T-helper 2 cell treated with Interferon-gamma antibody and Interleukin-4, amounts not matched to agents 100 ng/mL and 5 ng/mL, for 36 hours (primary cell): ENCODE measurements at places on chromosomes 12 and 14. TPM values are rescaled to one million over a fixed set of nuclear protein-coding genes. Genes with fewer than 3 reads are reported as not detected.

Gene TMEM253
- not detected in 2 replicates for total RNA-seq

Gene LTBR
- 0.14 and 0.20 TPM in 2 replicates for total RNA-seq

Gene AMIGO2
- total RNA-seq, result 5.1 and 5.3 TPM in 2 replicates

Gene LUM
- total RNA-seq, result not detected in 2 replicates

Gene HNF1A
- total RNA-seq, result not detected in 2 replicates

Gene IL31
- not detected in 2 replicates for total RNA-seq

Gene KRT78
- total RNA-seq, result not detected in 2 replicates

Gene ANO2
- not detected in 2 replicates for total RNA-seq

Gene BEST3
- not detected in 2 replicates for total RNA-seq

Gene YAF2
- total RNA-seq, result 37.0 and 38.4 TPM in 2 replicates

Gene CCDC38
- total RNA-seq, result 0.09 and 0.14 TPM in 2 replicates

Gene TMBIM6
- 442 and 445 TPM in 2 replicates for total RNA-seq

Gene CORO1C
- total RNA-seq, result 45.6 and 47.7 TPM in 2 replicates

Gene CACNB3
- 7.1 and 10.4 TPM in 2 replicates for total RNA-seq

Gene FAR2
- 10.6 and 12.8 TPM in 2 replicates for total RNA-seq

Gene ULK1
- total RNA-seq, result 21.3 and 24.1 TPM in 2 replicates

Gene SYCP3
- 0.93 and 1.2 TPM in 2 replicates for total RNA-seq

Gene WNT5B
- total RNA-seq, result 0.27 and 0.75 TPM in 2 replicates

Gene FOXA1
- total RNA-seq, result not detected in 2 replicates

Gene INSM2
- total RNA-seq, result not detected in 2 replicates

Gene LETMD1
- 65.7 and 72.9 TPM in 2 replicates for total RNA-seq

Gene OR6C3
- not detected in 2 replicates for total RNA-seq

Gene LRRC9
- not detected in 2 replicates for total RNA-seq

Gene RACGAP1
- total RNA-seq, result 144 and 145 TPM in 2 replicates

Gene GPX2
- not detected in 2 replicates for total RNA-seq

Gene SSTR1
- not detected in 2 replicates for total RNA-seq

Gene EPYC
- total RNA-seq, result not detected in 2 replicates

Gene TSHR
- 1.9 TPM in 2 replicates for total RNA-seq

Gene DDX24
- total RNA-seq, result 187 and 192 TPM in 2 replicates

Gene NDUFA9
- 110 and 129 TPM in 2 replicates for total RNA-seq

Gene ITPR2
- total RNA-seq, result 39.7 and 40.2 TPM in 2 replicates

Gene EID3
- total RNA-seq, result 9.0 and 9.3 TPM in 2 replicates

Gene MAGOHB
- total RNA-seq, result 54.7 and 56.4 TPM in 2 replicates

Gene BAZ2A
- 98.2 and 101 TPM in 2 replicates for total RNA-seq

Gene ADAMTS20
- total RNA-seq, result not detected in 2 replicates

Gene RD3L
- not detected in 2 replicates for total RNA-seq

Gene BATF
- total RNA-seq, result 49.5 and 56.0 TPM in 2 replicates

Gene CDCA4
- 52.6 and 52.7 TPM in 2 replicates for total RNA-seq

Gene KCNC2
- not detected in 2 replicates for total RNA-seq

Gene TAS2R42
- total RNA-seq, result not detected in 2 replicates

Gene MAP1LC3B2
- 0.50 and 0.77 TPM in 2 replicates for total RNA-seq

Gene FAM90A1
- total RNA-seq, result 0.09 and 0.36 TPM in 2 replicates

Gene CD163
- not detected in 2 replicates for total RNA-seq

Gene CNTN1
- total RNA-seq, result not detected in 2 replicates

Gene LBHD2
- not detected in 2 replicates for total RNA-seq

Gene TCTN1
- 3.6 and 4.0 TPM in 2 replicates for total RNA-seq

Gene RNASE8
- total RNA-seq, result not detected in 2 replicates

Gene CPNE6
- total RNA-seq, result not detected in 2 replicates

Gene SNX6
- total RNA-seq, result 73.4 and 77.4 TPM in 2 replicates

Gene KRT82
- total RNA-seq, result not detected in 2 replicates

Gene PMEL
- 0.20 and 0.25 TPM in 2 replicates for total RNA-seq

Gene GPR135
- total RNA-seq, result 1.6 and 1.9 TPM in 2 replicates

Gene CISTR
- not detected in 2 replicates for total RNA-seq

Gene EML1
- 0.30 and 0.39 TPM in 2 replicates for total RNA-seq

Gene TBX3
- total RNA-seq, result not detected in 2 replicates

Gene WNT1
- total RNA-seq, result not detected in 2 replicates

Gene LTBP2
- total RNA-seq, result 0.09 and 0.16 TPM in 2 replicates

Gene CIT
- 85.6 and 86.3 TPM in 2 replicates for total RNA-seq

Gene ADAM20
- total RNA-seq, result 0.23 and 0.41 TPM in 2 replicates
